ENCODE measurements at places on chromosomes 7 and 10.

GRCh38 chr7:35021445-35021844 lies 15.8 kb downstream of the DPY19L1 start:
- H3K27me3 ChIP-seq = no peaks in the 10 kb centered on the region
- H3K4me1 ChIP-seq = peaks cover 40% of the 10 kb centered on the region
- H3K36me3 ChIP-seq = 0 out of 2 replicates have a peak, but pooled peaks cover 2% of the 10 kb centered on the region
- H3K27ac ChIP-seq = no peak overlapping the region
- no peak for DNase-seq
- no peak overlapping the region for H3K4me3 ChIP-seq

- no peak for DNase-seq
- no peaks in the 10 kb centered on the region for H3K36me3 ChIP-seq
- no peaks in the 10 kb centered on the region for H3K27me3 ChIP-seq
- no peak overlapping the region for H3K4me3 ChIP-seq
These were observed 884 bp upstream of the SAP25 start for GRCh38 chr7:100574362-100575205.

DNA sequence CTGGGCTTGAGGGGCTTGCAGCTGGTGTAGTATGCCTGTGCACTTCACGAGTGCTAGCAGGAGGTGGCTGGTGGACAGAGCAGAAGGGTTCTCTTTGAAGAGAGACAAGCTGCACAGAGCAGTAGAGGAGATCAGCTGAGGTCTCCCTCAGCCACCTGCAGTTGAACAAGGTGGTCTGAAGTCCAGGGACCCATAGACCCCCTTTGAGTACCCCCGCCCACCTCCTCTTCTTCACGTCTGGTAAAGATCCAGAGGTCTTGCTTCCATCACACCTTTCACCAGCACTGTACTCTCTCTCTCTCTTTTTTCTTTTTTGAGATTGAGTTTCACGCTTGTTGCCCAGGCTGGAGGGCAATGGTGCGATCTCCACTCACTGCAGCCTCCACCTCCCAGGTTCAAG lies 157.2 kb downstream of the GFRA1 start:
- H3K4me1 ChIP-seq = no peaks in the 10 kb centered on the region
- H3K27me3 ChIP-seq = no peaks in the 10 kb centered on the region
- H3K4me3 ChIP-seq = no peak overlapping the region
- DNase-seq = no peak
- no peak overlapping the region for H3K27ac ChIP-seq

DNA sequence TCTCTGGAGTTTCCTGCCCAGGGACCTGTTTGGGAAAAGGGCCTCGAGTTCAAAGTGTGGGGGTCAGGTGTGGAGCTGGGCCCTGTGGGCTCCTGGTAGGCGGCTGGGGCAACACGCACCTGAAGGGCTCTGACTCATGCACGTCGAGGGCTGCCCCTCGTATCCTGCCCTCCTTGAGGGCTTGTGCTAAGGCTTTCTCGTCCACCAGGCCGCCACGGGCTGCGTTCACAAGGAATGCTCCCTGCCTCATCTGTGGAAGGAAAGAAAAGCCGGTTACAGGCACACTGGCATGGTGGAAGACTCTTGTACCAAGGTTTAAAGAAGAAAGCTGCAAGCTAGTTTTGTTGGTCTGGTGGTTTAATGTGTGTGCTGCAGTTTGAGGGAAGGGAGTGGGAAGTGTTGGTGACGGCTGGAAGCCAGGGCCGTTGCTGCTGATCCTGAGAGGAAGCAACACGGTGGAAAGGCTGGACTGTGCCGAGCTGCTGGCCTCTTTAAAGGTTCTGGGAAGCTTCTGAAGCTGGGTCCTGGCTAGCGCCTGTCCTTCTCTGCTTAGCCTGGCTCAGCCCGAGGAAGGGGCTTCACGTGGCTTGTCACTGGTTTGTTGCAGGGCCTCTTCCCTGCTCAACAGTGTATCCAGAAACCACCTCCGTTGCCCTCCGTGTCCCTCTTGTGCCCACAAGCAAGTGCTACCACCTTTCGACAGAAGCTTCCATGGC lies 52.0 kb downstream of the ZRANB1 start:
- H3K27me3 ChIP-seq = no peaks in the 10 kb centered on the region
- peaks cover 15% of the 10 kb centered on the region for H3K36me3 ChIP-seq
- no peak overlapping the region for H3K4me3 ChIP-seq
- no peak for DNase-seq

DNA sequence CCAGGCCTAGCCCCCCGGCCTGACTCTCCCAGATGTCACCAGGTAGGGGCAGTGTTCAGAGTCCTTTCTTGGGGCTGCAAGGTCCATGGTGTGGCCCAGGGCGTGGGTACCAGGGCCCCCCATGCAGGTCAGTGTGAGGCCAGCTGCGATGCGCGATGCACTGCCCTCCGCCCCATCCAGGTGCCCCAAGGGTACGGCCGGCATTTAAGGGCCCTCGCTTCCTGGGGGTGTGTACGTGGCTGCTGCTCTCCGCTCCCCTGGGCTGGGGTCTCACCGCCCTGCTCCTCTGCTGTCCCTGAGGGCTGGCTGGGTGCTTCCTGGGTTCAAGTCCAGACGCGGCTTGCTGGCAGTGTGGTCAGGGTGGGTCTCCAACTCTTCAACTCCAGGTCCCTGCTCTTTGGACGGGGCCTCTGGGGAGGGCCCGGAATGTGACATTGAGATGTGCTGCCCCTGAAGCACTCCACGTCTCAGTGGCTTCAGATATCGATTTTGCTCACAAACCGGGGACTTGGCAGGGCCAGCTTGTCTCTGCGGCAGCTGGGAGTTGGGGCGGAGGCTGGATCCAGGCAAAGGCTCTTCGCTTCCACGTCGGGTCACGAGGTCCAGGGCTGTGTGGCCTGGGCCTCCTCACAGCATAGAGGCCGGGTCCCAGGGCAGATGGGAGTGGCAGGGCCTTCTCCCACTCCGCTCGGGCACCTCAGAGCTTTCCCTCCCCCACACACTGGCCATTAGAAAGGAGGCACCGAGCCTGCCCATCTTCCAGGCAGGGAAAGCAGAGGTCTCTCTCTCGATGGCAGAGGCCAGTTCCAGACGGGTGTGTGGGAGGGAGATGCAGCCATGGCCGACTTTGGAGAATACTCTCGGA lies 93.2 kb downstream of the UNCX start:
- no peak overlapping the region for H3K27ac ChIP-seq
- no peak overlapping the region for H3K4me3 ChIP-seq

DNA sequence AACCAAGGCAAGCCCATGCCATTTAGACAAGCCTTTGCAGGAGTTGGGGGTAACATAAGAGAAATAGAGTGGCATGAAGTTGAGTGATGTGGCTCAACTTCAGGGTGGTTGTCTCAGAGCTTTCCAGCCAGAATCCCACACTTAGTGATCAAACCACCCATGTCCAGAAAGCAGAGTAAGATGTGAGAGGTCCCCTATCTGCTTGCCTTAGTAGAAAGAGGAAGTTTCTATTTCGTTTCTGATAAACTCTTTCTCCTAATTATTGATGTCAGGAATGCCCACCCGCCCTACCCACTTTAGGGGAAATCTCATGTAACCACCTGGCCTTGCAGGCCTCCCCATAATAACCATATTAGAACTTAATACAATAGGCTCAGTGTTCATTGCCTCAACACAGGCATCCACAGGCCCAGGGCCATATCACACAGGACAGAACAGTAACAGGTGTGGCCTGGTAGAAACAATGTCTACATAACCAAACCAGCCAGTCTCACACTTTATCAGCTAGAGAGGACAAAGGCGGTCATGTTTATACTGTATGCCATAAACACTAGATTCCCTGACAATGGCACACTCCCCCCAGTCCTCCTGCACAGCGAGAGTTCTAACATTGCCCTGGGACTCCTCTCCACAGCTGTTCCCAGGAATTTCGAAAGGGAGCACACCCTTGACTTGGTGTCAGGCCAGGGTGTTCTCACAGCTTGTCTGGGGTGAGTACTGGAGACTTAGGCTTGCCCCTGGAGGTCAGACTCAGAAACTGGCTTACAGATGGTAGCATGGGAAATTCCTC lies 364.4 kb downstream of the CXCL12 start:
- H3K4me1 ChIP-seq = no peaks in the 10 kb centered on the region
- H3K27me3 ChIP-seq = peaks cover 7% of the 10 kb centered on the region
- no peak overlapping the region for H3K27ac ChIP-seq
- no peak for DNase-seq
- H3K36me3 ChIP-seq = no peaks in the 10 kb centered on the region

All from Panc1 (cell line).